ENCODE measurements at places on chromosomes 2 and 18. TPM values are rescaled to one million over a fixed set of nuclear protein-coding genes. Genes with fewer than 3 reads are reported as not detected.

DNA sequence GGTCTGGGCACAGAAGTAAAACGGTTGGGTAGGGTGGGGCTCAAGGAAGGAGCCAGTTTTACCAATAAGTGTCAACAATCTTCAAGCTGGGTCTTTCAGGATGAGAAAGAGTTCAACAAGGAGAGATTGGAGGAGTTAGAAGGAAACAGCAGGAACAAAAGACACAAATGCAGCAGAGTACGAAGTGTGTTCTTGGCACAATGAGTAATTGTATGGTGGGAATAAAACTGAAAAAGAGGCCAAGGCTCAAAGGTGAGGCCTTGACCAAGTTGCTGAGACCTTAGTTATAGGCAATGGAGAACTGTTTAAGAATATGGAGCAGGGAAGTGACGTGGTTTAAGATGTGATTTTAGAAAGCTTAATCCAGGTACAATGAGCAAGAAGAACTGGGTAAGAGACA lies 230.3 kb downstream of the PDE11A start:
- no peak overlapping the region for H3K4me3 ChIP-seq
- H3K27ac ChIP-seq: no peak overlapping the region
- H3K36me3 ChIP-seq: no peaks in the 10 kb centered on the region
- H3K27me3 ChIP-seq: no peaks in the 10 kb centered on the region
- no peaks in the 10 kb centered on the region for H3K4me1 ChIP-seq

- H3K36me3 ChIP-seq: no peaks in the 10 kb centered on the region
- no peak for DNase-seq
- H3K27me3 ChIP-seq: no peaks in the 10 kb centered on the region
- no peak overlapping the region for H3K4me3 ChIP-seq
Observed at GRCh38 chr2:140589696-140590095, 1541.1 kb downstream of the LRP1B start.

DNA sequence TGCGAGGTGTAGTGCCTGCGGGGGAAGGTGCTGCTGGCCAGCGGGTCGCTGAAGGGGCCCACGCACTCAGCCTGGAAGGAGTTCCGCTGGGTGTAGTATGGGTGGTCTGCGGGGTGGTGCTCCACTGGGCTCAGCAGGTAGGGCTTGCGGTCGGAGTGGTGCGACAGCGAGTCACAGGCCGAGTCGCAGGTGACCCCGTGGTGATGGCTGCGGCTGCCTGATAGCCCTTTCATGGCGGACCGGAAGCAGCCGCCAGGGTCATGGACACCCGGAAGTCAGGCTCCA lies 429.8 kb downstream of the TGIF1 start:
- no peaks in the 10 kb centered on the region for H3K36me3 ChIP-seq
- H3K27me3 ChIP-seq: peaks cover 8% of the 10 kb centered on the region
- no peak overlapping the region for H3K4me3 ChIP-seq
- H3K4me1 ChIP-seq: no peaks in the 10 kb centered on the region
- no peak overlapping the region for H3K27ac ChIP-seq

- no peaks in the 10 kb centered on the region for H3K27me3 ChIP-seq
- no peak overlapping the region for H3K4me3 ChIP-seq
- no peak overlapping the region for H3K27ac ChIP-seq
- H3K36me3 ChIP-seq: peaks cover 25% of the 10 kb centered on the region
Observed at GRCh38 chr2:96330407-96330806, 5.2 kb upstream of the NCAPH start.

GRCh38 chr2:223979730-223980396 lies 22.6 kb downstream of the MRPL44 start:
- DNase-seq: no peak
- H3K36me3 ChIP-seq: peaks cover 8% of the 10 kb centered on the region
- H3K4me3 ChIP-seq: no peak overlapping the region

DNA sequence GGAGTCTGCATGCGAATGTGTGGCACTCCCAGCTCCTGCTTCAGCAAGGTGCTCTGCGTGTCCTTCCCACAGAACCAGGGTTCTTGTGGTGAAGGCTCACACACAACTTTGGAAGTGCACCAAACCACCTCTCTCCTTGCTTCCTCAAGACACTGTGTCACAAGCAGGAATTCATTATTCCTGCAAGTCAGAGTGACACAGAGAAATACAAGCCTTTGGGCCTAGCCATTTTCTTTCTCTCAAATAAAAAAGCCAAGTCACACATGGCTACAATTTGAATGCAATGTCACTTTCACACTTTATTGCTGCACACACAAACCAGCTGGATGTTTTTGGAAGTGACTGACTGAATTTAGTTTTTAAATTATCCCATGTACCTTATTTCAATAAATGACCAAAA lies 30.1 kb upstream of the THOC1 start:
- no peaks in the 10 kb centered on the region for H3K36me3 ChIP-seq
- H3K4me3 ChIP-seq: no peak overlapping the region
- DNase-seq: no peak
- H3K27me3 ChIP-seq: peaks cover 9% of the 10 kb centered on the region
- no peak overlapping the region for H3K27ac ChIP-seq
- H3K4me1 ChIP-seq: no peaks in the 10 kb centered on the region

GRCh38 chr18:26378701-26379100 lies 152.5 kb downstream of the TAF4B start:
- DNase-seq: no peak
- H3K4me1 ChIP-seq: no peaks in the 10 kb centered on the region
- H3K27me3 ChIP-seq: no peaks in the 10 kb centered on the region
- no peaks in the 10 kb centered on the region for H3K36me3 ChIP-seq
- no peak overlapping the region for H3K27ac ChIP-seq
- H3K4me3 ChIP-seq: no peak overlapping the region

GRCh38 chr2:205283736-205284270 lies 398.5 kb upstream of the NRP2 start:
- H3K4me1 ChIP-seq: no peaks in the 10 kb centered on the region
- no peaks in the 10 kb centered on the region for H3K36me3 ChIP-seq
- H3K27me3 ChIP-seq: no peaks in the 10 kb centered on the region
- no peak overlapping the region for H3K27ac ChIP-seq
- DNase-seq: no peak

GRCh38 chr2:133561045-133561852 lies 7.0 kb downstream of the NCKAP5 start:
- DNase-seq: no peak
- no peak overlapping the region for H3K27ac ChIP-seq
- no peak overlapping the region for H3K4me3 ChIP-seq
- H3K36me3 ChIP-seq: no peaks in the 10 kb centered on the region
- H3K4me1 ChIP-seq: no peaks in the 10 kb centered on the region

GRCh38 chr18:42326752-42327151 lies 371.7 kb downstream of the PIK3C3 start:
- no peak overlapping the region for H3K27ac ChIP-seq
- DNase-seq: no peak
- no peak overlapping the region for H3K4me3 ChIP-seq
- H3K4me1 ChIP-seq: no peaks in the 10 kb centered on the region
- no peaks in the 10 kb centered on the region for H3K27me3 ChIP-seq

DNA sequence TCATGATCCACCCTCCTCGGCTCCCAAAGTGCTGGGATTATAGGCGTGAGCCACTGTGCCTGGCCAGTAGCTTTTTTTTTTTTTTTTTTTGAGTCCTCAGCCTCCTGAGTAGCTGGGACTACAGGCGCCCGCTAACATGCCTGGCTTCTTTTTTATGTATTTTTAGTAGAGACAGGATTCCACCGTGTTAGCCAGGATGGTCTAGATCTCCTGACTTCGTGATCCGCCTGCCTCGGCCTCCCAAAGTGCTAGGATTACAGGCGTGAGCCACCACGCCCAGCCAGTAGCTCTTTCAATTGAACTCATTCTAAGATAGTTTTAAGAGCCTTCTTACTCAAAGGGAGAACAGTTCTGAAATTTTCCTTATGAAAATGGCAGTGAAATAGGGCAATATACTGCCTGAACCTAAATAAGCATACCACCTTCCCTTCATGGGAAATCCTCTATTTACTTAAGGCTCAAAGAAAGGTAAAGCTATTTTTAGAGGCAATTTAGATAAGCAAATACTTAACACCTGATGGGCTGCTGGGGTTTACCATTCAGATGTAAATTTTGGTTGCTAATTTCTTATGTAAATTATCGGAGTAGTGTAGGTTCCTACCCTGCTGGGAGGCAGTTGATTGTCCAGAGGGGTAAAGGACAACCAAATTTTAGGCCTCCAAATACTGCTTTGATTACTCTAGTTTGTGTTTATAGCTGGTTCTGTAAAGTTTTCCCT lies 144.7 kb downstream of the GREB1L start:
- no peak for DNase-seq
- H3K27ac ChIP-seq: no peak overlapping the region
- no peaks in the 10 kb centered on the region for H3K36me3 ChIP-seq
- no peak overlapping the region for H3K4me3 ChIP-seq
- H3K4me1 ChIP-seq: no peaks in the 10 kb centered on the region

GRCh38 chr18:63476668-63477067 lies at the start of gene SERPINB5:
SERPINB5 (plus strand) TSS chr18:63476958; CDS start chr18:63484429, 7,471 bp downstream.
- H3K27me3 ChIP-seq: peaks cover 32% of the 10 kb centered on the region
- no peak for DNase-seq
- H3K27ac ChIP-seq: no peak within 1 kb of the TSS
- no peaks in the 10 kb centered on the region for H3K36me3 ChIP-seq
- H3K4me1 ChIP-seq: no peaks in the 10 kb centered on the region

Gene STEAP3
- not detected for total RNA-seq

Gene BMP10
- not detected for total RNA-seq

Gene POMC
- 12.5 TPM for total RNA-seq

Gene WBP1
- total RNA-seq: 87.7 TPM

Gene TMEM163
- 0.12 TPM for total RNA-seq
